SHP77 (cell line): ENCODE measurements at places on chromosomes 4 and X.

- DNase-seq: no peak
These were observed 107.9 kb downstream of the EFHC2 start for GRCh38 chrX:44235534-44235933.

DNA sequence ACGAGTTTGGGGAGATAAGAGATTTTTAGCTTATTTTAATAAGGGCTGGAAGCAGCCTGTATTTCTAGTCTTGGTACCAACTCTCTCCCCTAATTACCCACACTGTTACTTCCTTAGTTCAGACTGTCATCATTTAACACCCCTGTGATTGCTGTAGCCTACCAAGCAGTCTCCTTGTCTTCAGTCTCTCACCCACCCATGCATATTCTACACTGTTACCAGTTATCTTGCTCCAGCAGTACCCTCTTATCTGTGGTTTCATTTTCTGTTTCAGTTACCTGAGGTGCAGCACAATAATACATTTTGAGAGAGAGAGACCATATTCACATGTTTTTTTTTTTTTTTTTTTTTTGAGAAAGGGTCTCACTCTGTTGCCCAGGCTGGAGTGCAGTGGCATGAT lies 80.2 kb downstream of the DIAPH2 start:
- no peak for DNase-seq

GRCh38 chr4:122542411-122543236 lies 78.2 kb downstream of the IL21 start:
- no peak for DNase-seq

DNA sequence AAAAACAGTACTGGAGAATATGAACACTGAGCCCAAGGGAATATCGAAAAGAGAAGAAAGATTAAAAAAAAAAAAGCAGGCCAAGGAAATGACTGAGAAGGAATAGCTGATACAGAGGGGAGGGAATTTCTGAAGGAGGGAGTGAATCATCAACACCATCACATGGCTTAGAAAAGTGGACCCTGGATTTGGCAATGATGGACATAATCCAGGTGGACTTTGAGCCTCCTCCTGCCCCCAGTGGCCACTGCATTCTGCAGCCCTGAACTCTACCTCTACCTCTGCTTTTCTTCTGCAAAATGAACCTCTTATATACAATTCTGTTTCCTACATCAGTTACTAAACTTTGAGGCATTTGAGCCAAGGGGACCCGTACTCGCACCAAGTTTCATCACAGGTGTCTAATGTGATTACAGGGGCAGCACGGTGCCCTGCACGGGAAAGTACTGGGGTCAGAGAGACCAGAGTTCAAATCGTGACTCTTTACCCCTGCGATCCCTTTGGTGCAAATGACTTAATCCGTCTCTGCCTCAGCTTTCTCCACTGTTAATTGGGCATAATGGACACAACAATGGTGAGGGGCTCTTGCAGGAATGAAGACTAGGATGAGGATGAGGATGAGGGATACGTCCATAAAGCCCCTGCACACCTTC lies 1.1 kb downstream of the OCIAD2 start:
- no peak for DNase-seq

DNA sequence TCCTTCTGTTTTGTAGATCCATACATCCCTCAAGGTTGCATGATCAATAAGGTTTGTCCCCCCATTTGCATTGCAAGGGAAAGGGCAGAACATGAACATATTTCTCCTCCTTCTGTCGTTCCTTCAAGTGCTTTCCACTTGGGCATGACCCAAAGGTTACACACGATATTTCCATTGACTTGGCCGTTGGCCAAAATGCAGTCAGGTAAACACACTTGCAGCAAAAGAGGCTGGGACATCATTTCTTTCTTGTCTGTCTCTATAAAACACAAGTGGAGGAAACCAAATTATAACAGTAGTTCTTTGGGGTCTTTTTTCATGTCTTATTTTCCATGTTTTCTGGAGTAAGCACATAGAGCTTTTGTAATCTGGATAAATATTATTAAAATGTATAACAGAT lies 156.1 kb downstream of the FRAS1 start:
- peak; percentile 54 for DNase-seq

- DNase-seq: no peak
These were observed 31.0 kb downstream of the SRPX start for GRCh38 chrX:38189431-38190250.

GRCh38 chr4:106034220-106034619 lies 138.9 kb downstream of the NPNT start:
- DNase-seq: no peak

DNA sequence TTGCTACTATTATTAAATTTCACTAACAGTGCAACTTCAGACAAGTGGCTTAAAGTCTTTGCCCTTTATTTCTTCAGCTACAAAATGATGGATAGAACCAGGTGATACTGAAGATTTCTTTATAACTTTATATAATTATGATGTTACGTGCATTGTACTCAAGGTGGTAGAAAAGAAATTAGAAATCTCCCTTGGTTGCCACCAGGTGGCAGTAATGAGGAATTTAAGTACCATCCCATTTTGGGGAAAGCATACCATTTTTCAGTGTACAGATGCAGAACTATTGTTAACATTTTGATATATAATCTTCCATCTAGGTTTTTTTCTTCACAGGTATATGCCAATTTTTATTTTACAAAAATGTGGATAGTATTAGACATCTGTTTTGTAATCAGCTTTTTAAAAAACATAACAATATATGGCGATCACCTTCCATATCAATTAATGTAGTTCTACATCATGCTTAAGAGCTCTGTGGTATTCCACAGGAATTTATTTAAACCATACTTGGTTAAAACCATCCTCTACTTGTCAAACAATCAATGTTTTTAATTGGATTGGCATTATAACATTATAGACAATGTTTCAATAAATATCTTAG lies 37.7 kb upstream of the RAB33B start:
- DNase-seq: no peak

- DNase-seq: no peak
These were observed 52.1 kb downstream of the HS3ST1 start for GRCh38 chr4:11376571-11376970.

DNA sequence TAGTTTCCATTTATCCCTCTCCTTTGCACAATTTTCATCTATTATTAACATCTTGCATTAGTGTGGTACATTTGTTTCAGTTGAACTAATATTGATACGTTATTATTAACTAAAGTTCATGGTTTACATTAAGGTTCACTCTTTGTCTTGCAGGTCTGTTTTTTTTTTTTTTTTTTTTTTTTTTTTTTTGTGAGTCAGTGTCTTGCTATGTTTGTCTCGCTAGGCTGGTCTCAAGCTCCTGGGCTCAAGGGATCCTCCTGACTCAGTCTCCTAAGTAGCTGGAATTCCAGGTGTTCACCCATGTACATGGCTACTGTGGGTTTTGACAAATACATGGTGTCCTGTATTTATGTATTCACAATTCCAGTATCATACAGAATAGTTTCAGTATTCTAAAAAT lies 6.8 kb downstream of the TBC1D19 start:
- DNase-seq: no peak
